Amniotic stem cell (primary cell): ENCODE measurements at places on chromosomes 7 and 10.

DNA sequence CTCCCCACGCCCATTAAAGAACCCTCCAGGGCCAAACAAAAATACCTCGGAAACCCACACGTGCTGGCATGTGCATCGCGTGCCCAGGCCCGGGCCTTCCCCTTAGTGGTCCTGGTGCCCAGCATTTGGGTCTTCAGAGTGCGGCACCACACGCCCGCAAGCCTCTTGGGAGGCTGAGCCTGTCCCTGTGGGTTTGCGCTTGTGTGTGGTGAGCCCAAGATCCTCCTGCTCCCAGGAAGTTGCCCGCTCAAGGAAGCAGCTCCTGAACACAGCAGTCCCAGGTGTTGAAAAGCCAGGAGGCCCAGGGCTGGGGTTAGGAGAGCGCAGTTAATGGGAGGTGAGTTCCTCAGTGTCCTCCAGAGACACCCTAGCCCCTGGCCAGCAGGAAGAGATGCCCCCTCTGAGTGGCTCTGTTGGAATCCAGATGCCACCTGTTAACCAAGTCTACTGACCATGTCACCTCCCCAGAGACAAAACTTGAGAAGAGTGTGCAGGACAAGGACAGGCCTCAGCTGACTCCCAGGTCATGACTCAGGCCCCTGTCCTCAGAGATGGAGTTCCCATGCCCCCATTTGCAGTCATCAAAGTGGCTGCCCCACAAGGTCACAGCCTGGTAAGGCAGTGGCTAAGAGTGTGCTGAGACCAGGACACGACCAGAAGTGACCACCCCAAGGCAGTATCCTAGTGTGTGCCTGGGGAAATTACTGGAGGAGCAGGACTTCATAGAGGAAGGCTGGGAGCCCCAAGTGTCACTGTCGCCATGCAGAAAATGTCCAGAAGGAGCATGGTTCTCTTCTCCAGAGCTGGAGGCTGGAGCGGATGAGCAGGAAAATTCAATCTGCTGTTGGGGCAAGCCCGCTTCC, 5.2 kb downstream of the FZD9 start:
- DNase-seq: no peak

DNA sequence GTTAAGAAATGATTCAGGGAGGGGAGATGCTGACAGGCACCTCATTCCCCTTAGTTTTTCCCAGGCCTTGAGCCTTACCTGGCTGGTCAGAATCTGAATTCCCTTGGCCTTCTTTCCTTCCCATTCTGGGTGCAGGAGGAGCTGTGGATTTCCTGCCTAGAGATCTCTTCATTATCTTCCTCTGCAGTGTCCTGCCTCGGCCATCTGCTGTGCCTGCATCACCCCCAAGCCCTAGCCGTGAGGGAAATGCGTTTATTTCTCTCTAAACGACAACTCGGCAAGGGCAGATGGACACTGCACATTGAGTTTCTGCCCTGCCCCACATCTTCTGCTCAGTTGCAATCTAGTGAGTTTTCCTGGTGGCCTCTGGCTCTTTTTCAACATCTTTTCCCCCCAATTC, 26.7 kb downstream of the ZCWPW1 start:
- DNase-seq: no peak

DNA sequence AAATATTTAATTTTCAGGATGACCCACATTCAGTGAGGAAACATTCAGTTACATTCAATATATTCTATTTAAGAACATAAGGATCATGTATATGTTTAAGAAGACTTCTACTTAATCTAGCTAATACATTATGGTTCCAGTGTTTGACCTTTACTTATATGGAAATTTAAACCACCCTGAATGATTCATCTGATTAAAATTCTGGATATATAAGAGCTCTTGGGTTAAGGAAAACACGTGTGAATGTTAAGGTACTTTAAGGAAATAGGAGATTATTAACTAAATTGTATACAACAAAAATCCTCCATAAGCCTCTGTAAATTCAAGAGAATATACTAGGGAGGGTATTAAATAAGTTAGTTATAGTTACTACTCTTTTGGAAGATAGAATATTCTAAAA, 40.9 kb downstream of the HDAC9 start:
- DNase-seq: no peak

- no peak for DNase-seq
These were observed 1407.5 kb upstream of the LRRTM3 start for GRCh38 chr10:65518379-65518778.

DNA sequence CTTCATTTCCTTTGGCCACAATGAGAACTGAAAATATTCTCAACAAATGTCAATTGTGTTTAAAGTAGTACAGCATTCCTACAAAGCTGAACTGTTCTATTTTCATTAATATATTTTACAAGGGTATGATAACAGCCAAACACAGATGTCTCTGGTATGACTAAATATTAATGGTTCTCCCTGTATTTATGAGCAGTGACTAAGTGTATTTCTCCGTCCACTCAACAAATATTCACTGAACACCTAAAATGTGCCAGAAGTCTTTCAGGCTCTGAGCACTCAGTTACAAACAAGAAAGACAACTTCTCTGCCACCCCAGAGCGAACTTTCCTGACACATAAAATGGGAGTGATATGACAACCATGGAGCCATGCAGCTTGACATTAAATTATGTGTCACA, 135.6 kb downstream of the VPS41 start:
- no peak for DNase-seq
